ENCODE measurements at places on chromosomes 2 and 18.

DNA sequence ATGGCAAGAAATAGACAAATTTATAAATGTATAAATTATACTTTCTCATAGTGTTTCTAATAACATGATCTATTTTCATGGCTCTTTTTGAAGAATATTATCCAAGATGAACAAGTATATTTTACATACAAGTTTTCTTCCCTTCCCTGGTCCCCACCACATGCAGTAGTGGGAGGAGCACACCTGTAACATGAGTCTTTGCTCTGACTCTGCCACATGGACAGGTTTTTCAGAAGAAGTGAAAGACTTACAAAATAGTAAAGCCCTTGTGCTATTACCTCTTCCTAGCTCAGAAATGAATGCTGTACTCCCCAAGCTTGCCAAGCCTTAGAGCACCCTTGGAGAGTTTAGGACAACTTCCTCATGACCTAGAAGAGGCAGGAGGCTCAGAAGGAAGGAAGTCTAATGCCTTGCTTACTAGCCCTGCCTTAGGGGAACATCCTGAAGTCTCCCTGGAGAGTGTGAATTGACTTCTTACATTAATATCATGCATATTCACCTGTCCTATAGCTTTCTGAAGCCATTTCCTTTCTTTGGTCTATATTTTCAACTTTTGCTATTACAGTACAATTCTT lies 18.4 kb downstream of the MXD1 start:
- no peak for DNase-seq

GRCh38 chr2:38076710-38077430 lies 919 bp upstream of the CYP1B1 start:
- DNase-seq, result no peak

GRCh38 chr2:227960317-227960716 lies 88.9 kb downstream of the DAW1 start:
- DNase-seq, result no peak

DNA sequence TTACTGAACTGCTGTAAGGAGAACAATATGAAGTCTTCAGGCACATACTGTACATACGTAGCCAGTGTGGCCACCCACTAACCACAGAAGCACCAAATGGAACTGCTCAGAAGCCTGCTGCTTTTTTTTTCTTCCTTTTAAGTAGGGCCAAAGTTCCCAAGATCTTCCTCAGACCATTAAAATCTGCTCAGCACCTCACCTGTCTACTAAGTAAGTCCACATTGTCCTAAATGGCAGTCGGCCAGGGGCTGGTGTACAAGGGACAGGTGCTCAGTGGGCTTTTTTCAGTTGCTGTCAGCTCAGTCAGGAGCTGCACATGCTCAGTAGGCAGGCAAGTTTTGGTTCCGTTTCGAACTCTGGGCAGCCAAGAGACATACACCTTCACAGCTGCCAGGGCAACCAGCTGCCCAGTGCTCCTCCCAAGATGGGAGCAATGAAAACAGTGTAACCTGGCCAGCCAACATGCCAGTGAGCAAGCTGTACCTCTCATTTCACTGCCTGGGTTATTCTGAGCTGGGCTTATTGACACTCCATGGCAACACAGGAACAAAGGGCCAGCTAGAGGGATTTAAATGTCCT lies 86.1 kb downstream of the ACVR1 start:
- DNase-seq, result no peak

DNA sequence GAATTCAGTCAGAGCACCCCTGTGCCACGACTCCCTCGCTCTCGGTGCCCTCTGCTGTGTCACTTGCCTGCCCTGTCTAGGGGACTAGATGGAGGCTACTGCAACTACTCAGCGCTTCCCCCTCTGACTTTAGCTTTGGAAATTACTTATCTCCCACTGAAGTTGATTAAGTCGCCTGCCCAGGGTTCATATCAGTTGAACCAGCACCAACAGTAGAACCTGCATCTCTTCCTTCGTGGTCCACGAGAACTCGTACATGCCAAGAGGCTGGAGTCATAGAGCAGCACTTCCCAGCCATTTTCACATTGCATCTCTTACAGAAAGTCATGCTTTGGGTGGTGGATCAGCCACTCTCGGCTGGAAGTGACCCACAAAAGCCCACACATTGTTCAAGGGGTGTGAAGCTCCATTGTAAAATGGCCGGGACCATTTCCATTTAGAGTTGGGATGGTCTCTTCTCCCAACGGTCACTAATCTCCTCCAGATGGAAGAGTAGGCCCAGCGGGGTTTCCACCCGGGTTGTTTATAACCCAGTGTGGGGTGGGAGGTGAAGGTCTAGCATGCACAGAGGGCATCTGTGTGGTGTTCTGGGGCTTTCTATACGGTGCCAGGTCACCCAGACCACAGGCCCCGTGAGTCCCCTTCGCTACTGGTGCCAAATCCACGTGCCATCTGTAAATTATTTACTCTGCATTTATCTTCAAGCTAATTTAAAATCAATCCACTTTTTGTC lies 38.0 kb downstream of the STEAP3 start:
- no peak for DNase-seq

DNA sequence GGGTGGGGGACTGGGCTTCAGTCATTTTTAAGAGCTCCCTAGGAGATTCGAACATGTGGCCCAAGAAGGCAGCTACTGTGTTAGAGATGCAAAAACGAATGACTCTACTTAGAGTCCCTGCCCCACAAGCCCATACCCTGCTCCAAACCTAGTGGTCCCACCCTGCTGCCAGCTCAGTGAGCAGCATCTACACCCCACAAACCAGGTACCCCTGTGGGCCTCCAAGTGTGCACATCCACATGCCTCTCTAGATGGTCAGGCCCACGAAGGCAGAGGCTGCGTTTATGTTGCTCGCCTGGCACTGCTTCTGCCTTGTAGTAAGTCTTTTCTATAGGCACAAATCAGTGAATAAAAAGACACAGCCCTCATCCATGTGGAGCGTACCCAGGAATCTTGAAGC lies 112.6 kb downstream of the PDCL3 start:
- DNase-seq, result no peak

- no peak for DNase-seq
Measured at GRCh38 chr2:10519394-10519740, 71.2 kb upstream of the ODC1 start.

DNA sequence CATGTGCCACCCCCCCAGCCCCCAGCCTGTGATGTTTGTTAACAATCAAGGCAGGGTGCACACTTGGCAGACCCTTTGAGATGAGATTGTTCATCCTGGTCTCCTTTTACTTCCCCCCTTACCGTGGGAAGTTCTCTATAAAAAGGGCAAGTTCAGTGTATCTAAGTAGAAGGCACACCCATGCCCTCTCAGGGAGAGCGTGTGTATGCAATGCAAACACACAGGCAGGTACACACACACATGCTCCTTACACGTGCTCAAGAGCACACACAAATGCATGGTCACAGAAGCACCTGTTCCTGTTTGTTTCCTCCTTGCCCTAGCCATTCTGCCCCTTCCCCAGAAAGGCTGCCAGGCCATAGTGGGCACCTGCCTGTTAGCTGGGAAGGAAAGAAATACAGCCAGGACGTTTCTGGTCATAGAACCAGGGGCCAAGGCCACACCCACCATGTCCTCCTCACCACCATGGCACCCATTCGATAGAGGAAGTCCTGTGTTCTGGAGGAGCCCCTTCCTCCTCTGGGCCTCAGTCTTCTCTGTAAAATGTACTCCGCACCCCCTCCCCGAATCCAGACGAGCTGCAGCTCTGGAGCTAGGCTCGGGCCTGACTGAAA lies 3.1 kb downstream of the ATOH8 start:
- no peak for DNase-seq

GRCh38 chr2:155368934-155369333 lies 670.4 kb downstream of the KCNJ3 start:
- no peak for DNase-seq

GRCh38 chr2:238696786-238697185 lies 151.1 kb upstream of the TWIST2 start:
- no peak for DNase-seq

- DNase-seq, result no peak
Measured at GRCh38 chr18:318791-319291, 51.0 kb upstream of the THOC1 start.

- DNase-seq, result no peak
Measured at GRCh38 chr18:51013259-51013658, 16.8 kb upstream of the SMAD4 start.

GRCh38 chr2:366706-367105 lies 78.8 kb upstream of the ALKAL2 start:
- no peak for DNase-seq

DNA sequence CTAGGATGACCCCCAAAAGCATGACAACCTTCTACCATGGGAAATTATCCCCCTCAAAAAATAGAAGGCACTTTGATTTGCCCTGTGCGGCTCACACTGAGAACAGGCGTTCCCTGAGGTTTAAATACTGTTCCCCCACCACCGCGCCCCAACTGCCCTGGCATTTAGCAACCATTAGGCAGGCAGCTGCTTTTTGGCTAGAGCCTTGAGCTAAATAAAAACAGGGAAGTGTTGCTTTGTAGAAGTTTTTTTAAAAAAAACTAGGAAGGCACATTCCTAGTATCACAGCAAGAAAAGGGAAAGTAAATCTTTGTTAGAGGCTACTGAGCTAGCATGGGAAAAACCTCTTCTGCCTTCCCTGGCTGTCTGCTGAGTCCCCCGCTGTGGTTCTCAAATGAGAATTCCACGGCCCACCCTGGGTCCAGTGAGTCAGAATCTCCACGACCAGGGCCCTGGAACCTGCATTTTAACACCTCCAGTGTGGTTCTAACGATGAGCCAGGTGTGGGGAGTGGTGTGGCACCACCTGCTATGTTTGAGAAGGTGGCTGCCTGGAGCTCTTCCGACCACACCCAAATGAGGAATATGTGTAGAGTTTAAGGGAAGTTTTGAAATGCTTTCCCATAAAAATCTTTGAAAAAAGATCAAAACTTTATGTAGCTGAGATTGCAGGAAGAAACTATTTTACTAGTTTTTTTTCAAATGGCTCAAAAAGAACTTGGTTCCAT lies 66.4 kb downstream of the VIT start:
- no peak for DNase-seq

DNA sequence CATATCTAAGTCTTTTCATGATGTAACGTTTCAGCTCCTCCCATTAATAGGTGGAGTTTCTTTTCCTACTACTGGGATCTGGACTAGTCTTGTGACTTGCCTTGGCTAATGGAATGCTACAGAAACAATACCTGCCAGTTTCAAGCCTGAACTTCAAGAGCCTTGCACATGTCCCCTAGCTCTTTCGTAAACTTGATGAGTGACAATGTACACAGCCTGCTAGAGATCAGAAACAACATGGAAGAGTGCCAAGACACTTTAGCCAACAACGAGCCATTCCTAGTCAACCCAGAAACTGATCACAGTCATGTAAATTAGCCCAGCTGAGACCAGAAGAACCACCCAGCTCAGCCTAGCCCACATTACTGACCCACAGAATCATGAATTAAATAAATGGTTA lies 24.8 kb upstream of the STK39 start:
- no peak for DNase-seq

GRCh38 chr2:175889701-175890302 lies 112.3 kb downstream of the LNPK start:
- DNase-seq, result no peak

GRCh38 chr2:67528320-67528719 lies 131.2 kb downstream of the ETAA1 start:
- no peak for DNase-seq

GRCh38 chr2:230903231-230904150 lies 21.6 kb downstream of the GPR55 start:
- DNase-seq, result no peak

DNA sequence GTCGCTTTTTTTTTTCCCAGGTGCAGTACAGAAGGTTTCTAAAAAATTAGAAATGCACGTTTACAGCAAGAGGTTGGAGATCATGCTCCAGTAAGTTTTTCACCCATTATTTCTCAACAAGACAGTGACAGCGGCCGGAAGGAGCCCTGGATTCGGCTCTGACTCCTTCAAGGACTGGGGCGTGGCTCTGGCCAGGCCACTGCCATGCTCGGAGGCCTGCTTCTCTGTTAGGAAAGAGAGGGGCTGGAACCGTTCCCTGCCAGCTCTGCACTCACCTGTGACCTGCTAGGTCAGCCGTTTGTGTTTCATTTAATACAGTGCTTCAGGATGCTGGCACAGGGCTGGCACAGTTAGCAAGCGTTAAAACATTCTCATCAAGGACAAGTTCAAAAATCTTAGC lies 6.7 kb upstream of the IAH1 start:
- no peak for DNase-seq

DNA sequence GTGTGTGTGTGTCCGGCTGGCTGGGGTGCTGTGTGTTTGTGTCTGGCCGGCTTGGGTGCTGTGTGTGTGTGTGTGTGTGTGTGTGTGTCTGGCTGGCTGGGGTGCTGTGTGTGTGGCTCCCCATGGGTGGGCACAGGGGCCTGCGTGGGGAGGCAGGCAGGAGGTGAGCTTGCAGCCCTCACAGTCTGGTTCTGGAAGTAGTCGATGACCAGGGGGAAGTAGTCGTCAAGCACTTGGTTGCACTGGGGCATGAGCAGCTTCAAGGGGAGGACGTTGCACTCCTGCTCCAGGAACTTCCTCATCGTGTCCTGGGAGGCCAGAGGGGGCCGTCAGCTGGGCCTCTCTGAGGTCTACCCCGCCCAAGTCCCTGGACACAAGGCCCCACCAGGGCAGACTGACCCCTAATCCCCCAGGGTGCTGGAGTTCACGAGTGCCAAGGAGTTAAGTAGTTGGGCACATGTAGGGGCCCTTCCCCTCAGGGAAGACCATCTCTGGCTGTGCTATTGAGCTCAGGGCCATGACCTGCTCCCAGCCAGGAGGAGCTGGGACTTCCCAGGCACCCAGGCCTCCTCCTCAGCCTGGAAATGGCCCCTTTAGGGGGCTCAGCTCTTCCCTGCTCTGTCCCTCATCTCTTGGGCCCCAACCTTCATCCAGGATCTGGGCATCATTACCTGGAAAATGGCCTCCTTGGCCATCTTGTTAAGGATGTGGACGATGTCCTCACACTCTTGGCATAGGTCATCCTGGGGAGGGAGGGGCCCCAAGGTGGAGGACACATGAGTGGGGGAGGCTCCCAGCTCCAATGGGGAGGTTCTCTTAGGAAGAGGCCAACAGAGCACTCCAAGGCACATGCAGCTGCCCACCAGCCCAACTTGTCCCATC lies 1.3 kb downstream of the SFTPB start:
- no peak for DNase-seq

GRCh38 chr2:3956406-3956805 lies 253.0 kb downstream of the DCDC2C start:
- DNase-seq, result no peak

DNA sequence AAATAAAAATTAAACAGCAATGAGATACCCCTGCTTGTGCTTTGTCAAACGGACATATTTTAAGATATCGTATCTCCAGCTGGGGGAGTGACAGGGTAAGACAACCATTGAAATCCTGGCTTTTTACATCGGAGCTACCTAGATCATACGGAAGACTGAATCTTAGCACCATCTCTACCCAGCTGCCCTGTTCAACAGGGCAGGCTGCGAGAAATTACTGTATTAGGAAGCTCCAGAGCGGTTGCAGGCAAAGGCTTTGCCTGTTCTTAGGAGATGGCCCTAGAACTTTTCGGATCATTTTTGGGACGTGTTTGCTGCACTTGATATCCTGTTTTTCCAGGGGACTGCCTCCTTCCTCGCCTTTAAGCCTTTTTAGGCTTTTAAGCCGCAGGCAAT lies 2.0 kb upstream of the PRKCE start:
- DNase-seq, result no peak

GRCh38 chr18:12255626-12256026 lies 1.5 kb downstream of the CIDEA start:
- no peak for DNase-seq

- no peak for DNase-seq
Measured at GRCh38 chr2:188410504-188411235, 119.0 kb downstream of the GULP1 start.
